Transverse colon (tissue), 4 donors: ENCODE measurements at places on chromosomes 2 and 18. TPM values are rescaled to one million over a fixed set of nuclear protein-coding genes. Genes with fewer than 3 reads are reported as not detected.
A peak's percentile ranks its signal among the peaks of the same experiment; 100 is the strongest.

CCDC142 gene
- total RNA-seq = 49.7 TPM

GRCh38 chr2:218755198-218755566 lies 26.8 kb upstream of the CYP27A1 start:
- no peak for DNase-seq

DNA sequence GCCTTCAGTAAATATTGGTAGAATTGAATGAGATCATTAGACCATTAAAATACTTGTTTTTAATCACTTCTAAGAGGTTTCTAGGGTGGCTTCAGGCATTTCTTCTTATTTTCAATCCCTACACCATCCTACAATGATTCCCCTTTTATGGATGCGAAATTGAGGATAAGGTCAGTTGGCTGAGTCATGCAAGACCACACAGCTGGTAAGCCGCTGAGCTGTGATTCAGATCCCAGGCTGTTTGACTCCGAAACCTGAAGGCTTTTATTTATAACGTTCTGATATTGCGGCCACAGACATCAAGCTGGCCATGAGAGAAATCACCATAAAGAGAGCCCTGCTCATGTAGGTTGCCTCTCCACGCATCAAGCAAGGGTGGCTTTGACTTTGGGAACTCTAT lies 133.4 kb downstream of the VAPA start:
- DNase-seq = no peak

DNA sequence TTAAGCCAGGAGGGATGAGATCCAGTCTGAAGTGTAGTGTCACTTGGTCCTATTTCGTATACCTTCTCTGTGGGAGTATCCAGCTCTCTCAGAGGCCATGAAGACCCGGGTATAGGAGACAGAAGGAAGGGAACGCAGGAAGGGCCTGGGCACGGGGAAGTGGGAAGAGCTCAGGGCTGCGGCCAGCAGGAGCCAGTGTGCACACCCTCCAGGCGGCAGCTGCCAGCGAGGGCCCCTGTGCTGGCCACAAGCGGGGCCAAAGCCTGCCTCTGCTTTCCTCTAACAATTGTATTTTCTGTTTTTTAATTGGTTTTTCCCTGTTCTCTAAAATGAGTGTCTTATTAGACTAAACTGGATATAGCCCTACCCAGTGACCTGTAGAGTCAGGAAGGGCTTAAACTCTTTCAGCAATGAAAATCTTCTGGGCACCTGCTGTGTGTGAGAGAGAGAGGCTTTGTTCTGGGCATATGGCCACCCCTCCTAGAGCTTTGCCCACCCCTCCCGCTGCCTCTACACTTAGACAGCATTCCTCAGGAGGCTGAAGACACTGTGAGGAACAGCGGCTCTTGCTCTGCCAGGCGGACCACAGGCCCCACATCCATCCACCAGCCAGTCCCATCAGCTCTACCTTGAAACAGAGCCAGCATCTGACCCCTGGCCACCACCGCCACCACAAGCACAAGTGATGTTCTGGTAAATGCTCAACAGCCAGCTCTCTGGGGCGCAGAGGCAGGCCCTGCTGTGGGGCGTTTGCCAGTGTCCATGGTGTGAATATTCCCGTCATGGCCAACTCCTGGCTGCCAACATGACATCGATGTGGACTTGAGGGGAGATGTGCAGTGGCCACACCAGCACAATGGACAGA lies 9.5 kb downstream of the GPR17 start:
- no peak for DNase-seq

DNER gene
- total RNA-seq = 4.9 TPM

CRYGD gene
- not detected for total RNA-seq

DNA sequence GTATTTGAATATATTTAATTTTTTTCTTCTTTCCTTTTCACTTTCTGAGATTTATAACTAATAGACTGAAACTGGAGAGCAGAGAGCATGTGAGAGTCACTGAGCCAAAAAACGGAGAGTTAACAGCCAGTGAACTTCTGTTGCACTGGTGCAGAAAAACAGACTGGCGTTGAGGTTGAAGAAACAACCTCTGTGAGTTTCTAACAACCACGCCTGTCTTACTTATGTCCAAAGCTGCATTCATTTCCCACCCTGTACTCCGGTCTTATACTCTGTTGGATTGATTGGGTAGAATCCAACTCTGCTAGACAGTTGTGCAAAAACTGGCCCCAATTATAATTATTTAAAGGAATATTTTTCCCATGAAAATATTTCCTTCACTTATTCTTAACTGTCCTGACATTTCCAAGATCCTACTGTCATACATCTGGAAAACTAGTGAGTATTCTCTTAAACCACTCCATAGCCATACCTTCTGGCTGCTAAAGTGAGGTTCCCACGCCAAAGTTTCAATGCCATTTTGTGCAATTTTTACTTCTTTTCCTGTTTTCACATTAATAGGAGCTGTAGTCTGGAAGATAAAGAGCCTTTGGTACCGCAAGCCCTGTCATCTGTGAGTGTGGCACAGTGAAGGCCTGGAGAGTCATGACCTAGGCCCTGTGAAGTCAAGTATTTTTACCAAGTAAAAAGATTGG lies 9.4 kb downstream of the CYP1B1 start:
- DNase-seq = no peak

DNA sequence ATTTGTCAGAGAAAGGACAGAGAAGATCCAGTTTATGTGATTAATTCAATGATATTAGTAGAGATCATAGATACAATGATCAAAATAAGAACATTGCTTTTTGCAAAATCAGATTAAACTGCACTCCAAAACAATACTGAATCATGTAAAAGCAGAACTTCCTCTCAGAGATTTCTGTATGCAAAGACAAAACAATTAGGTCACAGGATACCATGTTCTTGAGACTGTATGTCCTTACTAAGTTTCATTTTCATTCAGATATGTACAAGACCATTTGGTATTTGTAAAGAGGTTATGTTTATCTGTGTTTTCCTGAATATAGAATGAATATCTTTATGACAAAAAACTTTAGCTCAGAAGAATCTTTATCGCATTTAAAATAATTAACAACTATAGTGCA lies 161.8 kb downstream of the DLGAP1 start:
- DNase-seq = no peak

GRCh38 chr18:12376034-12376753 lies 833 bp downstream of the AFG3L2 start:
- DNase-seq = peak; percentile 43
